ENCODE measurements at places on chromosomes 1 and 21.

DNA sequence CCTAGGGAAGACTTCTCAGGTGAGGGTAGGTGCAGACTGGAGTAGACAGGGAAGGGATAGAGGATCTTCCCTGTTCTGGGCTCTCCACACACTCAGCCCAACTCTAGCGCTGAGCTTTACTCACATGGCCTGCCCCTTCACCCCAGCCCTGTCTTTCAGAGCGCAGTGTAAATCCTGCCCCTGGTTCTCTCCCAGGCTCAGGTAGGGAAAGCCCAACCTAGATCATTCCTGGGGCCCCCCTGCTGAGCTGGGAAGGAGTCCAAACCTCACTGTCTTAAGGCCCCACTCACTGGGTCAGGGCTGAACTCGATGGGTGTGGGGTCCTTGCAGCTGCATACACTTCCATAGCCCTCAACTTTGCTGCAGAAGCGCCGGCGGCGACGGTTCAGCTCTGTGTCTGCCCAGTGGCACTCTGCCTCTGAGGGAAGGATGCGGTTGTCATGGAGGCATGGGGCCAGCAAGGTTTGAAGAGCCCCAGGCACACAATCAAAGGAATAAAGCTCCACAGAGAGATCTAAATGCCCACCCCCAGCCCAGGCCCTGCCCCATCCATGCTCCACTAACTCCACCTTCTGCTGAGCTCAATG lies 4.2 kb downstream of the POMGNT1 start:
- no peak for DNase-seq

- DNase-seq, result no peak
Measured at GRCh38 chr1:8525216-8525557, 207.3 kb downstream of the SLC45A1 start.

DNA sequence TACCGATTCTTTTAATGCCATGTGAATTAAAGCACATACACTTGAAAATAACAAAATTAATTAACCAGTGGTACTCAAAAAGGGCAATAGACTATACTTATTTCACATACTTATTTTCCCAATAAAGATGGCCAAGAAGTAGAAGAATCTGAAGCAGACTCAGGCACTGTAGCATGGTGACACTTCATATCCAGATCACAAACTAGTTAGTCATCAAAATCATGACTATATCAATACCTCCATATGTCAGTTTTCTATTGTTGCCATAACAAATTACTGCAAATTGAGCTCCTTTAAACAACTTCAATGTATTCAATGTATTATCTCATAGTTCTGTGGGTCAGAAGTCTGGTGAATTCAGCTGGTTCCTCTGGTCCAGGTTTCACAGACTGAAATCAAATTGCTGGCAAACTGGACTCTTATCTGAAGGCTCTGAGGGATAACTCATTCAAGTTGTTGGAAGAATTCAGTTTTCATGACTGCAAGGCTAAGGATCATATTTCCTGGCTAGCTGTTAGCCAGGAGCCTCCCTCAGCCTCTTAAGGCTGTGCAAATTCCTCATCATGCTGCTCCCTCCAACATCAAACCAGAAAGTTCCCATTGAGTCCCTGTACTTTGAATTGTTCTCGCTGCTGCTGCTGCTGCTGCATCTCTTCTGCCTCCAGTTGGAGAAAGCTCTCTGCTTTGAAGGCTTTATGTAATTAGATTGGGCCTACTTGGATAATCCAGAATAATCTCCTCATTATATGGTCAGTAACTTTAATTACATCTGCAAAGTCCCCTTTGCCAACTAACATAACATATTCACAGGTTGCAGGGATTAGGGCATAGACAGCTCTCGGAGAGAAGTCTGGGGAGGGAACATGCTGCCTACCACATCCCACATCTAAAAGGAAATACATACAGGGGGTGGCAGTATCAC lies 91.5 kb downstream of the MRPL39 start:
- no peak for DNase-seq

GRCh38 chr1:168050307-168050706 lies 86.4 kb downstream of the GPR161 start:
- no peak for DNase-seq

- DNase-seq, result peak; percentile 96
Measured at GRCh38 chr1:154974102-154974807, at the start of gene CKS1B. Gene CKS1B (plus strand): TSS chr1:154974681. CDS start chr1:154974746, 65 bp downstream.

GRCh38 chr1:231094421-231094820 lies 54.4 kb upstream of the FAM89A start:
- no peak for DNase-seq

GRCh38 chr1:61477301-61477700 lies 247.6 kb downstream of the TM2D1 start:
- no peak for DNase-seq

GRCh38 chr1:45762291-45762690 lies 11.8 kb upstream of the IPP start:
- DNase-seq, result no peak

DNA sequence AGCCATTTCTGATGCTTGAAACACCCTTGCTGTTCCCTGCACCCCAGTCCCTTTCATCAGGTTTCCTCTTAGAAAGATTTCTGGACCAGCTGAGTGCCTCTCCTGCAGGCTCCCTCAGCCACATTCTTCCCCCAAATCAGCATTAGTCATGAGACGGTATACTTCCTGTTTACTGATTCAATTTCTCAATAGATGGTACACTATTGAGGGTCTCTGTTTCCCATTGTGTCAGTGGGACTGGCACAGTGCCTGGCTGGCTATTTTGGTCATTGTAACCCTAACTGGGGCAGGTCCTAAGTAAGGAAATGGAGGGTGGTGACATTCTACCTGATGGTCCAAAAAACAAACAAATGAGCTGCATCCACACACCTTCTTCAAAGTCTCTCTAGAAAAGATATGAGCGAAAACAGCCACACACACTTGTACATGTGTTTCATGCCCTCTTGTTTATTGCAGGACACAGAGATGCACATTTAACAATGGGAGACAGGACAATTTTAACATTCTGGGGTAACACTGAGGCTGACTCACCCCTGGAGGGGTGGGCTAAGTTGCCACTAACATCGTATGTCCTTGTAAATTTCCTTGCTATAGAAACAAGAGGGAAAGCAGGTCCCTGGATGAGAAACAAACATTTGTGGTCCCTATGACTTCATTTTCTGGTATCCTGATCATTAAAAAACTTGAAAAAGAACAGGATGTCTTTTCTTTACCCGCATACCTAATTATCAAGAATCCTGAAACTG lies 77.5 kb downstream of the RRAGC start:
- DNase-seq, result no peak

DNA sequence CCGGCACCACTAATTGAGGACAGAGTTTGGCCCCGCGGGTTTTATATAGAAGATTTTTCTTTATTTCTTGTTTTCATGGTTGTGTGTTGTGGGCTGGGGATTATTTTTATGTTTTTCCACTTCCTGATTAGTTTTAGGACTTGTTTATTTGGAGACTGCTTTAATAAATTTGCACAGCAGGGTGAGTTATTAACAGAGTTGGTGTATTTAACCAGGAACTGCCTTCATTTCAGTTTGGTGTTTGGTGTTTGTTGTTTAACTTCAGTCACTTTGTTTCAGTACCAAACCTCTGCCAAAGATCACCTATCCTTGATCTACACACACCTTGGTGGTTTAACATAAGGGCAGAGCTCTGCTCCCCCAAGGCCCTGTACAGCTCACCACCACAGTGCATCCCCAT lies 103.5 kb upstream of the LMO4 start:
- no peak for DNase-seq

- DNase-seq, result no peak
Measured at GRCh38 chr21:35282944-35283343, 233.8 kb upstream of the RUNX1 start.

- DNase-seq, result no peak
Measured at GRCh38 chr1:233354983-233355382, 27.5 kb downstream of the MAP3K21 start.

DNA sequence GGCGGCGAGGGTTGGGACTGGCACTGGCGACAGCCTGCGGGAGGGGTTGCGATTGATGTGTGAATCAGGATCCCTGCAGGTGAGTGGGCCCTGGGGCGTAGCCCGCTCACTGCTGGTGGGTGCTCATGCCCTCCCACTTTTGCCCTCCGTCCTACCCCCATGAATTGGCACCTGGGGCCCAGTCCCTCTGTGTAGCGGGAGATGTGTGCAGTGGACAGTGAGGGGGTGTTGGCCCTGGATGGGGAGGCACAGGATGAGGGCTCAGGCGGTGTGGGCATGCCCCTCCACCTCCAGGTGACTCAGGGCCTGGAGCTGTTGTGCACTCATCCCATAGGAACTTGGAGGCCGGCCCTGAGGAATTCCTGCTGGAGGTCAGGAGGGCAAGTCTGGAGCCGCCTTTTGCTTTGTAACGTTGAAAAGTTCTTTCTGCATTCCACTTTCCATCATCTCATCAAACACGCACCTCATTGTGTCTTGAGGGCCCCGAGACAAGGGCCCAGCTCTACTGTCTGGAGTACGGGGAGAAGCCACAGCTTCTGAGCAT lies 3.0 kb downstream of the PEAR1 start:
- no peak for DNase-seq

GRCh38 chr1:211918843-211919414 lies 88.4 kb upstream of the LPGAT1 start:
- no peak for DNase-seq

DNA sequence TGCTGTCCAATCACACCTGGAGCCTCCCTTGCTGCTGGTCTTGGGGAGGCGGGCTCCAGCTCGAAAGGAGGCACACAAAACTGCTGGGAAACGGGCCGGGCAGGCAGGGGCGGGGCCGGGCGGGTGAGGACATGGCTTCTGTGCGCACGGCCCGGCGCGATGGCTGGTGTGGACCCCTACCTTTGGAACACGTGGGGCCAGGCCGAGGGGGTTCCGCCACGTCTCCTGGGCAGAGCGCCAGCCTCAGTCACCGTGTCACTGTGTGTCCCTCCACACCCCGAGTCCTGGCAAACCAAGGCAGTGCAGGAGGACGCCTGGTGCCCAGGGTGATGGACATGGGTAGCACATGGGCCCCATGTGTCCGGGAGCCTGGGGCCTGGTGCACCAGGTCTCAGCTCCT lies 42.0 kb upstream of the ADARB1 start:
- no peak for DNase-seq

- no peak for DNase-seq
Measured at GRCh38 chr1:160651433-160652064, 4.7 kb upstream of the SLAMF1 start.

GRCh38 chr21:30336596-30336995 lies 898 bp downstream of the KRTAP27-1 start:
- DNase-seq, result no peak

- DNase-seq, result no peak
Measured at GRCh38 chr1:153578936-153579335, 13.3 kb upstream of the S100A2 start.

- peak; percentile 61 for DNase-seq
Measured at GRCh38 chr1:17826165-17826488, 71.0 kb downstream of the ACTL8 start.

DNA sequence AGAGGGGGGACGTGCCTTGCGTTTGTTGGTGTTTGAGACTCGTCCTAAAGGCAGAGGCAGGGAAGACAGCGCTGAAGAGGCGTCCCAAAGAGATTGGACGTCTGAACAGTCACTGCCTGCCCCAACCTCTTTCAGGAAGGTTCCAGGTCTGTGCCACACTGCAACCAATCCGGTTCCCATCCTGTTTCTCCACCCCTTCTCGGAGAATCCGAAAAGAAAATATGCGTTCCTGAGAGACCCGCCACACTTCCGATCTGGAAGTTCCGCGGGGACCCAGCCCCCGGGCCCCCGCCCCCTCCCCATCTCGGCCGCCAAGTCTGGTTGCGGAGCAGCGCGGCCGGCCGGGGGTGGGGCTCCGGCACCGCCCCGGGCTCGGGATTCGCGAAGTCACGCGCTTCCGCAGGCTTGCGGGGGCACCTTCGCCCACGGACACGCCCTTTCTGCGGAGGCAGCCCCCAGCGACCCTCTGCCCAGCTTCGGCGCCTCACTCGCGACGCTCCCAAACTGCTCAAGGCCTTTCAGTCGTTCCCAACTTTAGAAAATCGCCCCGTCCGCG lies 124.5 kb upstream of the DPYD start:
- DNase-seq, result no peak

DNA sequence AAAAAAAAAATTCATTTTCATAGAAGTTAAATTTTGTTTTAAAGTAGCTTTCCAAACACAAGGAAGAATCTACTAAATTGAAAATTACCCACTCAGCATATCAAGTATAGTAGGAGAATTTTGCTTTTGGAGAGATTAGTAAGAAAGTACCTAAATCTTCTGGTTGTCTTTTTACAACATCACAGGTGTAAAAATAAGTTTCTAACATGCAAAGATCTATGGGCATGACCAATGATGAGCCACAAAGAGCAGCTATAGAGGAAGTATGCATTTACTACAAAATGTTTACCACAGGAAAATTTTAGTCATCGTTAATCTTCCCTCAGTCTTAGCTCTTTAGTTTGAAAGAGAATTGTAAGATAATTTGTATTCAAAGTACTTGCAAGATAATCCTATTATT lies 28.1 kb downstream of the ANGPTL3 start:
- DNase-seq, result no peak

- DNase-seq, result no peak
Measured at GRCh38 chr21:14863745-14864210, 201.0 kb downstream of the NRIP1 start.

DNA sequence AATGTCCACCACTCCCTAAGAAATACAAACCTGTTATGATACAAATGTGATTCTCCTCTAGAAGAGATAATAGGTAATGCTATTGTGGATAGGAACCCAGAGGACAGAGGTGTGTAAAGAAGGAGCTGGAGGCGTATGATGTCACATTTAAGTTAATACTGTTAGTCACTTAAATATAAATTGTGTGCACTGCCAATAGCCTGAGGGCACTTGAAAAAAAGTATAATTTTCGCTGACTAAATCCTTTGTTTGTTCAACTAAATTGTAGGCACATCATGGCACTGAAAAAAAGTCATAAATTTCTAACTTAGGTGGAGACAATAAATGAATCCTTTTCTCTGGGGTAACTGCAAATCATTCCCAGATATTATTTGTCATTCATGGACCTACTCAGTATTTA lies 4.4 kb downstream of the RCSD1 start:
- no peak for DNase-seq

DNA sequence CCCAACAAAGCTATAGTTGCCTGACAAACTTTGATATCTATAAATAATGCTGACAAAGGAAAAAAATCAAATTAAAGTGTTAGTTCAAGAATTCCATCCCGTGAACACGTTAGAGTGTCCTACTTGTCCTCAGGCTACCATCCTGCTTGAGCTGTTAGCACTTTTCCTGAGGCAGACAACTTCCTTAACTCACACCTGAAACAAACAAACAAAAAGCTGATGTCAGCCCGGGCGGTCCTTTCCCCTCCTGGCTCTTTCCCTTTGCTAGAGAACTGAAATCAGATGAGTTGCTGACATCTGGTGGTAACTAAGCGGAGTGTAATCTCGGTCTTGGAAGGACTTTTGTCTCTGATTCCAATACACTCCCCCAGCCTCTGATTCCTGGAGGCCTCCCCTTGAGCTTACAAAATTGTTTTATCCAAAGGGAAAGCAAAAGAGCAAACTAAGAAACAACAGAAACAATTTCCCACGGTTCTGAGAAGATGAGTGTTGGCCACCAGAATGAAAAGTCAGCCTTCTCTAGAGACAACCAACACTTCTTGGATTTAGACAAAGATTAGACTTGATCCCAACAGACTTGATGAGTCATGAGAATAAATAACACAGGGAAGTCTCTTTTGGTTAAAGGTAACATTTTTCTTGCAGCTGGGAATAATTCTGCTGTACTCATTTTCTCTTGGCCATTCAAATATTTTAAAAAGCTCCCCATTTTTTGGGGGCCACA lies 135.4 kb downstream of the PROX1 start:
- DNase-seq, result no peak

GRCh38 chr1:151347523-151348246 lies 633 bp upstream of the RFX5 start:
- no peak for DNase-seq

GRCh38 chr1:183328371-183328770 lies 89.8 kb downstream of the NMNAT2 start:
- DNase-seq, result no peak

- no peak for DNase-seq
Measured at GRCh38 chr1:211375146-211375818, 48.6 kb downstream of the TRAF5 start.

Measured in mesothelial cell of epicardium (in vitro differentiated cells).